Mammary microvascular endothelial cell (primary cell): ENCODE measurements at places on chromosomes 2 and 18. TPM values are rescaled to one million over a fixed set of nuclear protein-coding genes. Genes with fewer than 3 reads are reported as not detected.

The MFF gene
- 67.6 and 68.7 TPM in 2 replicates for total RNA-seq

The ITM2C gene
- 1.9 and 3.2 TPM in 2 replicates for total RNA-seq

The ABCG8 gene
- not detected in 2 replicates for total RNA-seq

The MAPRE2 gene
- 50.2 and 60.1 TPM in 2 replicates for total RNA-seq

The CCDC93 gene
- total RNA-seq, result 10.2 and 16.6 TPM in 2 replicates

The EIF2B4 gene
- 37.8 and 41.3 TPM in 2 replicates for total RNA-seq

The C2orf69 gene
- total RNA-seq, result 13.3 and 14.1 TPM in 2 replicates

The SEMA4F gene
- total RNA-seq, result 3.7 and 5.0 TPM in 2 replicates

The CCL20 gene
- total RNA-seq, result 4.6 and 6.5 TPM in 2 replicates

The HOXD8 gene
- total RNA-seq, result 17.3 and 24.1 TPM in 2 replicates

The IL18R1 gene
- total RNA-seq, result 1.00 and 1.3 TPM in 2 replicates

The SMARCAL1 gene
- 24.0 and 31.7 TPM in 2 replicates for total RNA-seq

The FAM110C gene
- total RNA-seq, result not detected in 2 replicates

The LANCL1 gene
- 20.4 and 24.2 TPM in 2 replicates for total RNA-seq

The NT5C1B gene
- not detected in 2 replicates for total RNA-seq

The ZEB2 gene
- total RNA-seq, result 9.6 and 9.7 TPM in 2 replicates

The GCFC2 gene
- 25.0 and 29.0 TPM in 2 replicates for total RNA-seq

The FKBP1B gene
- 15.6 and 21.6 TPM in 2 replicates for total RNA-seq

The PAX3 gene
- not detected in 2 replicates for total RNA-seq

The PSTPIP2 gene
- total RNA-seq, result 4.0 and 5.6 TPM in 2 replicates

The FIGN gene
- 0.13 and 0.20 TPM in 2 replicates for total RNA-seq

The SNTG2 gene
- not detected in 2 replicates for total RNA-seq

The NEU2 gene
- total RNA-seq, result not detected in 2 replicates

The ARHGEF33 gene
- total RNA-seq, result 0.07 TPM in 1 of 2 replicates, not detected in the other
